ENCODE measurements at places on chromosomes 1 and 21.

DNA sequence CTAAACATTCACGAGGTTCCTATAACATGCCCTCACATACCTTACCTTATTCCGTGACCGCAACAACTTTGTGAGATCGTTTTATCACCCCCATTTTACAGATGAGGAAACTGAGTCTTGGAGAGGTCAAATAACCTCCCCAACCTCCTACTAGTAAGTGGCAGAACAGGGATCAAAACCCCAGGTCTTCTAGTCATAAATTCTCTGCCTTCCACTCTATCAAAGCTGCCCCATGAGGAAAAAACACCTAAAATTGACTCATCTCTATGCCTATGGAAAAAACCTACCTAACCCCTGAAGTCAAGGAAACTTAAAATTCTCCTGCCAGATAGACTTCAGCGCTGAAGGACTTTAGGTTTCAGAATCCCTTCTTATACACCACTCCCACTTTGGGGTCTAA lies 69.5 kb upstream of the ERRFI1 start:
- DNase-seq = no peak

DNA sequence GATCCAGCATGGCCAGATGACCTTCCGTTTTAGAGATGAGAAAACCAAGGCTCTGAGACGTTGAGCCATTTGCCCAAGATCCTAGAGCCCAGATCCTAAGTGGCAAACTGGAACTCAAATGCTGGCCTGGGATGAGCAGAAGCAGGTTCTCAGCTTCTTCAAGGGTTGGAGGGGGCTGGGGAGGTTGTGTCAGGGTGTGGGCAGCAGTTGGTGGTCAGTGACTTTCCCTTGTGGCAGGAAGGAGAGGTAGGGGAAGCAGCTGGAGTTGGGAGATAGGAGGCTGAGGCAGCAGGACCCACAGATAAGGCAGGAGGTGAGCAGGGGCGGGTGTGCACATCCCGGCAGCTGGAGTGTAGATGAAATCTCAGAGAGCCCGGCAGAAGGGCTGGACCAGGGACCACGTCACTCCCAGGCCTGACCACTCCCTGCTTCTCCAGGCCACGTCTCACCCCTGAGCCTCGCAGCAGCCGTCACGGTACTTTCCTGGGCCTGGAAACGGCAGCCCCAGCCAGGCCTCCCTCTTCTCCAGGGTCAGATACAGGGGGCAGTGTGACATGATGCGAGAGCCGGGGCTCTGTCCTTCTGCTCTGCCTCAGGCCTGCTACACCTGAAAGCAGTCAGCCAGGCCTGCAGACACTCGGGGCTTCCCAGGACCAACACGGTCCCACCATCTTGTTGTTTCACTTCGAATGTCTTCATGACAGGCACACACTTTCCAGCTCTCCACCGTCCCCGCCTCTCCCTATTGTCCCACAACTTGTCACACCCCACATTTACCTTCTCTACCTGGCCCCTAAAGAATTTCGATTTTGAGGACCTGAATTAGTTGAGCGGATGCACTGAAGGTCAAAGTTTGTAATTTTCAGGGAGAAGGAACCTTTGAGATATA lies 11.5 kb upstream of the LAPTM5 start:
- DNase-seq = no peak

- DNase-seq = peak; percentile 80
Observed at GRCh38 chr1:69737527-69738185, 169.9 kb downstream of the LRRC7 start.

- DNase-seq = no peak
Observed at GRCh38 chr1:230340526-230341161, 85.5 kb downstream of the PGBD5 start.

GRCh38 chr21:45150638-45151131 lies 76.3 kb downstream of the ADARB1 start:
- DNase-seq = no peak

DNA sequence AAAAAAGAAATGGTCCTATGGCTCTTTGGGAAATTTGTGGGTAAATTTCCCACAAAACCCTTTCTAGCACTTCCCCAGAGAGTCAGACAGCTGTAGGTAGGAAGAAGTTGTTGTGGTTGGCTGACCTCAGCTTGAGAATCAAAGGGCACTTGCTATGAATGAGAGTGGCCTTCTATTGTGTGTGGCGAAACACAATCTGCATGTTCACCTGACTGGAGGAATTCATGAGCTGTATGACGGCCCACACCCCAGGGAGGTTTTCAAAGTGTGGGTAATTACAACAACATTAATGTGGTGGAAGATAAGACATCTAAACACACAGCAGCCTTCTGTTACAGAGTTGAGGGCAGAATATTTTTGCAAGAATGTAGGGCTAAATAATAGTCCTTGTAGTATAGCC lies 38.8 kb downstream of the NGF start:
- no peak for DNase-seq

DNA sequence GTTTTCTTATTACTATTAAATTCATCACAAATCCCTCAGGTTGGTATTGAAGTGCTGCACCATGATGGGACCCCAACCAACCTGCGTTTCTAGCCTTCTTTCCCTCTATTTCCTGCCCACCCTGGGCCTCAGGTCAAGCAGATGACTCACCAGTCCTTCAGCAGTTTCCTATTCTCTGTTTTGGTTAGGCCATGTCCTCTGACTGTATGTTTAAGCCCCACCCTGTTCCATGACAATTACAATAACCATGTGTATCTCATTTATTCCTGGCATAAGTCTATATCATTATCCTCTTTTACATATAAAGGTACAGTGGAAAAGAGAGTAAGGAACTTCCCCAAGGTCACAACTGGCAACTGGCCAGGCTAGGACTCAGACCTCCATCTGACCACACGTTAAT lies 5.3 kb upstream of the FAM78B start:
- DNase-seq = no peak

- DNase-seq = no peak
Observed at GRCh38 chr21:31043471-31043870, 5.2 kb upstream of the KRTAP19-8 start.

GRCh38 chr1:232872738-232873137 lies 67.5 kb downstream of the MAP10 start:
- no peak for DNase-seq

GRCh38 chr1:245195398-245195797 lies 40.6 kb downstream of the KIF26B start:
- no peak for DNase-seq

- no peak for DNase-seq
Observed at GRCh38 chr1:11898831-11899467, 27.3 kb downstream of the KIAA2013 start.

DNA sequence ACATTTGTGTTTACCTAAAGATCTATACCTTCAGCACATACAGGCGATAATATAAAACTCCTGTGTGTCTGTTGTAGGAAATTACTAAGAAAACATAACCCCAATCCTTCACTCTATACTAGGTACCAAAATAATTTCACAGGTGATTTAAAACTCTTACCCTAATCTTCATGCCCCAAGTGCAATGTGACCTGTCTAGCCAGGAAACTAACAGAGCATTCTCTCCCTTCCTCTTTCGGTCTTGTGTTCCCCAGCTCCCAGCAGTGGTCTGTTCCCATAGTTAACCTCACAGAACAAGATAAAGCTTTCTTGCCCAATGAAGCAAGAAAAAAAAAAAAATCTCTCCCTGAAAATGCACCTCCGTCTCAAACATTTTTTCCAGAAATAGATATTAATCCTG lies 493.5 kb downstream of the DPYD start:
- no peak for DNase-seq

DNA sequence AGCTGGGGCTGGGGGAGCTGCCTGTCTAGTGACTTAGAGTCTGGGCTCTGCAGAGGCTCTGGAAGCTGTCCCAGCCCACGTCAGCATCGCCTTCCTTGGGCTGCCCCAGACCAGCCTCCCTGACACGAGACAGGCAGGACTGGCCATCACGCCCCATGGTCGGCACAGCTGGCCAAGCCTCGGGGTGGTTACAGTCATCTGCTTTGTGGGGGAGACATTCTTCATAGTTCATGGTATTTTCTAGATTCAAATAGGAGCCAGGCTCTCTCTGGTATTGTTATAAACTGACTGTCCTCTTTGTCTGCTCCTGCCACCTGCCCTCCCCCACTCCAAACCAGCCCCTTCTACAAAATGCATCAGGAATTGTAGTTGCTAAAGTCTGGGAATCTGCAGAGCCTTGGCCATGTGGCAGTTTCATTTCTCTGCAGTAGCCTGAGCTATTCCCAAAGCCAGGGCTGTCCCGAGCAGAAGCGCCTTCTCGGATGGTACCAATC lies 29.4 kb downstream of the OLFML2B start:
- DNase-seq = no peak

- no peak for DNase-seq
Observed at GRCh38 chr1:212484701-212485570, 52.2 kb downstream of the NENF start.

DNA sequence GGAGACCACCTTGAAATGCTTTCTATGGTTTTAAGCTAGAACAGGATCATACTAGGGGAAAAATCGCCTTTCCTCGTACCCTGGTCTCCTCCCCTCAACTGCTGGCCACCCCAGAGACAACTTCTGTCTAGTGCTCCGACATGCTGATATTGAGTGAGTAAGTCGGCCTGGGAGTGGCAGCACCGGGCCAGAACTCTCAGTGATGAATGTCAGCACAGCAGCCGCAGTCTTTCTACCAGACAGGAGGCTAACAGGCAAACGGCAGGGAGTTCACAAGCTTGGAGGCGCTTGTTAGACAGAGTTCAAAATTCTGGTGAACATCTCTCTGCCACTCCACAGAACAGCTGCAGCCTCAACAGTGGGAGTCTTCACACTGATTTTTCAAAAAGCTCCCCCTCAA lies 716.9 kb downstream of the ADGRL2 start:
- no peak for DNase-seq

- DNase-seq = no peak
Observed at GRCh38 chr1:18908911-18909771, 6.8 kb upstream of the ALDH4A1 start.

- DNase-seq = no peak
Observed at GRCh38 chr1:52679048-52679447, 19.1 kb downstream of the COA7 start.

- no peak for DNase-seq
Observed at GRCh38 chr1:156821801-156822200, 5.2 kb upstream of the SH2D2A start.

DNA sequence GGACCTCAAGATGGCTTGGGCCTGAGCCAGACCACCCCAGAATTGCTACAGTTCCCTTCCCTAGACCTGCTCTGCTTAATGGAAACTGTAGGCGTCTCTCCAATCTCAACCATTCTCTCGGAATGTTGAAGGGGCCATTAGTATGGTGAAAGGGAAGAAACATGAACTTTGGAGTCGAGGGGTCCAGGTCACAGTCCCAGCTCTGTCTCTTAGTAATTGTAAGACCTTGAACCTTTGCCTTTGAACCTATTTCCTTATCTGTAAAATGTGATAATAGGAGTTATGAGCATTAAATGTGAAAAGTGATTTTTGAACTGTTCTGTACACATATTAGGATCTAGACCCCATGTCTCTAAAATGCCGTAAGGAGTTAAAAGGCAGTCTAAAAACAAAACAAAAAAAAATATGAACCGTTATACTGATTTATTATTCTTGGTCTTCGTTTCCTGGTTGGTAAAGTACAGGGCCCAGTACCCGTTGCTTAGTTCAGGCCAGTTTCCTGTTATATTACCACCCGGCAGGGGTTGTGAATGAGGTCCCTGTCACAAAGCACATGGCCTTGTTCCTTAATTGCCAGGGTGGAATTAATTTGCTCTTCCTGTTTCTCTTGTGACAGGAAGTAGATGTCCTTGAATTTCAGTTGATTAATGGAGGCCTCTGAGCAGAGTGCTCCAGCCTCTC lies 42.3 kb downstream of the TCEANC2 start:
- DNase-seq = peak; percentile 6

- no peak for DNase-seq
Observed at GRCh38 chr1:210185063-210185462, 47.5 kb upstream of the SERTAD4 start.

DNA sequence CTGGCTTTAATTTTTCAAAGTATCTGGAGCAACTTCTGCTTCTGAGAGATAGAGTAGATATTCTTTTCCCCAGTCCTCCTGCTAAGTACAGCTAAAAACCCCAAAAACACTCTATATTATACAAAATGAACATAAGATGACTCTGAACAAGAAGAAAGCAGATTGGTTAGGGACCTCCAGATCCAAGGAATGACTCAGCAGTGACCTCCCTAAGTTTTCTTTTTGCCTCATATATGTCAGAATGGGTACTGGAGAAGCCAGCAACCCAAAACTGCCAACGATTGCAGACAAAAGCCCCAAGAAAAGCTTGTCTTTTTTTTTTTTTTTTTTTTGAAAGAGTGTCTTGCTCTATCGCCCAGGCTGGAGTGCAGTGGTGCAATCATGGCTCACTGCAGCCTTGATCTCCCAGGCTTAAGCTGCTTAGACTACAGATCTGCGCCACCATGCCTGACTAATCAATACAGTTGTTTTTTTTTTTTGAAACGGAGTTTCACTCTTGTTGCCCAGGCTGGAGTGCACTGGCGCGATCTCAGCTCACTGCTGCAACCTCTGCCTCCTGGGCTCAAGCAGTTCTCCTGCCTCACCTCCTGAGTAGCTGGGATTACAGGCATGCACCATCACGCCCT lies 22.7 kb downstream of the NDUFS5 start:
- no peak for DNase-seq

- DNase-seq = no peak
Observed at GRCh38 chr1:83694449-83694848, 304.5 kb downstream of the TTLL7 start.

DNA sequence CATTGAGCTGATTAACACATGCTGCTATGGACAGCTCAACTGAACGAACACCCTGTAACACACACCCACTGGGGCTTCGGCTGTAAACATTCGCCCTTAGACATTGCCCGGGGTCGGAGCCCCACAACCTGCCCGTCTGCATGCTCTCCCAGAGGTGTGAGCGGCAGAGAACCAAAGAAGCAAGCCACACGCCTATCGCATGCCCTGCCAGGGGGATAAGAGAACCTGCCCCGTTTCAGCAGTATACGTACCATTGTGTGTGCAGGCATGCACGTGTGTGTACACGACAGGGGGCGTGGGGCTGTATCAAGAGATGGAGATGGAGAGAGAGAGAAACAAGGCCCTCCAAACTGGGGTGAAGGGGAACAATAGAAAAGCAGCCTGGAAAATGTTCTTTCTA lies 9.9 kb upstream of the DESI2 start:
- no peak for DNase-seq

DNA sequence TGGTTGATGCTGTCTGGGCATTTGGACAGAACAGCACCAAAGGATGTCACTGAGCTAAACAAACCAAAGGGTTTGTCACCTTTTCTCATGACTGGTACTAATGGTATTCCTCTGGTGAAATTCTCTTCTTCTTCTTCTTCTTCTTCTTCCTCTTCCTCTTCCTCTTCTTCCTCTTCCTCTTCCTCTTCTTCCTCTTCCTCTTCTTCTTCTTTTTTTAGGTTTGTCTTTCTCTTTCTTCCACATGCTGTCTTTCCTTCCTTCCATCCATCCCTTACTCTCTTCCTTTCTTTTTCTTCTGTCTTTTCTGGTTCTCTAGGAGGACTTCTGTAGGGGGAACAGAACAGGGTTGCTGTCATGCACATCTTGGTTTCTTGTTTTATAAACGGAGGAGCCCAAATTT lies 9.3 kb upstream of the IGFN1 start:
- DNase-seq = no peak

- DNase-seq = peak; percentile 83
Observed at GRCh38 chr1:228378090-228378872, 28.4 kb downstream of the TRIM11 start.

- DNase-seq = no peak
Observed at GRCh38 chr1:53293123-53293522, 34.7 kb downstream of the LRP8 start.
